Osteocyte (in vitro differentiated cells): ENCODE measurements at places on chromosomes 1 and 21.

DNA sequence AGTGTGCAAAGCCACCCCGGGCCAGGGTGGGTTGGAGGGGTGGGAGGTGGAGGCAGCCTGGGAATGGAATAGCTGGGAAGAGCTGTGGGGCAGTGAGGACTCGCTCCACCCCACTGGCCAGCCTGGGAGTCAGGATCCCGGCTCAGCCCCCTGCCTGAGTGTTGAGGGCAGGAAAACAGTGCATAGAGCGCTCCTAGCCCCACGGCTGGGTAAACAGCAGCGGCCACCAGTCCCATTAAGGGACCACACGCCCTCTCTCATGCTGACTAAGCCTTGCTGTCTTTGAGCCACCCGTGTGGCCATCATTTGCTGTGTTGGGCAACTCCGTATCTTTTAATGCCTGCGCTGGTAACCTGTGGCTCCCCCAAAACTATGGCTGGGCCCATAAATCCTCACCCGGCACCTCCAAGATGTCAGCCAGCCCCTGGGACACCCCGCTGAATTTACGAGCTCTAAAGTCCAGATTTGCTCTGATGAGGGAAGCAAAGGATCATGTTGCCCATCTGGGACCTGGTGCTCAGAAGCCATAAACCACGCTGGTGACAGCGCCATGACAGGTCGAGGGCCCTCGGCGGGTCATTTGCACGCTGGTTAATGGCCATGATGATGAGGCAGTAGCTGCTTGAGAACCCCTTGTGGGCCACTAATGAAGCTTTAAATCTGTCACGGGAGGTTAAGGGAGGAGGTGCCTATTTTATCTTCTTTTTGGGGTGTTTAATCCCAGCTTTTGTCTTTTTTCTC, 34.9 kb downstream of the SYF2 start:
- DNase-seq: no peak

GRCh38 chr1:211478801-211479578, 13.0 kb downstream of the RD3 start:
- peak; percentile 82 for DNase-seq

GRCh38 chr1:67647036-67647798, 37.8 kb upstream of the GADD45A start:
- DNase-seq: no peak

DNA sequence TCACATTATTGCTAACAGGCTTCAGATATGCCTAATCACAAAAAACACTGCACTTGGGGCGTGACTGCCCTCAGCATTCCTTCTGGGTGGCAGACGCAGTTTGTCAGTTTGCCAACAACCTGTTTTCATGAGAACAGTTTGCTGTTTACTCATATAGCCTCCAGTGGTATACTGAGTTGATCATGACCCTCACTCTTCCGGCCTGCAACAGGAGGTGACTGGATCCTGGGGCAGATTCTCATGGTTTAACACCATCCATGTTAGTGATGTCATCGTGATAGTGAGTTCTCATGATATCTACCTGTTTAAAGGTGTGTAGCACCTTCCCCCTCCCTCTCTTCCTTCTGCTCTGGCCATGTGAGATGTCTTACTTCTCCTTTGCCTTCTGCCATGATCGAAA, 555.2 kb downstream of the PLPP3 start:
- no peak for DNase-seq

- no peak for DNase-seq
These were observed 40.9 kb downstream of the MRPL37 start for GRCh38 chr1:54240741-54241335.

- no peak for DNase-seq
These were observed 4.5 kb upstream of the SDC3 start for GRCh38 chr1:30912913-30913652.

DNA sequence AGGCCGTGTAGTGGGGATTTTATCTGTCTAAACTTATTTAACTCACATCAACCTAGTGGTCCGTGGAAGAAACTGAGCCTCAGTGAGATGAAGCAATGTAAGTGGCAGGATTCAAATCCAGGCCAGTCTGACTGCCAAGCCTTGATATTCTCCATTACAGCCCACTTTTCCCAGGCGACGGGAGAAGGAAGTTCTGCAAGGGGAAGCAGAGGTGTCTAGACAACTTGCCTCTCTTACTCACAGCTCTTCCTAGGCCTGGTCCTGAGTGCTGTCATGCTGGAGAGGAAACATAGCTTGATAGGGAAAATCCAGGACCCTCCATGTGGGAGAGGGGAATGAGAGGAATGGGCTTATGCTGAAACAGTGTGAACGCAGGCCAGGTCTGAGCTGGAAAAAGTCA, 9.1 kb downstream of the CTSE start:
- DNase-seq: no peak

DNA sequence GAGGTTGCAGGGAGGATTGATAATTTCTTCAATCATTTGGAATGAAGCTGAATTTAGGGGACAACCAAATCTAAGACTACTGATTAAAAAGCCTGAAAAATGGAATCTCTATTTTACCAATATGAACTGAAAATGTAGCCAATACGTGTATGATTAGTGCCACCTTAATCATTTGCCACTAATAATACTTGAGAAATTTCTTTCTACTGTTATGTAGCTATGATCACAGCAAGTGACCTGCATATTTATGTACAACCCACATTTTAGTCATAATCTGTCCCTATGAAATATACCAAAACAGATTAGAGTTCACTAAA, 6.5 kb downstream of the COLGALT2 start:
- DNase-seq: no peak

GRCh38 chr1:107415241-107415640, 274.4 kb downstream of the NTNG1 start:
- no peak for DNase-seq

DNA sequence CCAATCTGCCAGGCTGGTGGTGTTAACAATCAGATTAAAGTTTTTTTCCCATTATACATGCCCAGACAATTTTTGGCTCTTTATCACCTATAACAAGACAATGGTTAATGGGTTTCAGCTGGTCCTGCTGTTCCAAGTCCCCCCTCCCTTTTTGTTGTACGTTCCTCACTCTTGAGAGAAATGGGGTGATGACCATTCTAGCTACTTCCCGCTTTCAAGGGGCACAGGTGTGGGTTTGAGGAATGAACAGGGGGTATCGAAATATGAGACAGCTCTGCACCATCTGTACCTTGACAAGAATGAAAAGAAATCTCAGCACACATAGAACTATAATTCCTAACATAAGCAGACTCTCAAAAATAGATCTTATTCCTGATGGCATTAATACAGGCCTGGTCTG, 326.8 kb downstream of the PTPRU start:
- DNase-seq: no peak

DNA sequence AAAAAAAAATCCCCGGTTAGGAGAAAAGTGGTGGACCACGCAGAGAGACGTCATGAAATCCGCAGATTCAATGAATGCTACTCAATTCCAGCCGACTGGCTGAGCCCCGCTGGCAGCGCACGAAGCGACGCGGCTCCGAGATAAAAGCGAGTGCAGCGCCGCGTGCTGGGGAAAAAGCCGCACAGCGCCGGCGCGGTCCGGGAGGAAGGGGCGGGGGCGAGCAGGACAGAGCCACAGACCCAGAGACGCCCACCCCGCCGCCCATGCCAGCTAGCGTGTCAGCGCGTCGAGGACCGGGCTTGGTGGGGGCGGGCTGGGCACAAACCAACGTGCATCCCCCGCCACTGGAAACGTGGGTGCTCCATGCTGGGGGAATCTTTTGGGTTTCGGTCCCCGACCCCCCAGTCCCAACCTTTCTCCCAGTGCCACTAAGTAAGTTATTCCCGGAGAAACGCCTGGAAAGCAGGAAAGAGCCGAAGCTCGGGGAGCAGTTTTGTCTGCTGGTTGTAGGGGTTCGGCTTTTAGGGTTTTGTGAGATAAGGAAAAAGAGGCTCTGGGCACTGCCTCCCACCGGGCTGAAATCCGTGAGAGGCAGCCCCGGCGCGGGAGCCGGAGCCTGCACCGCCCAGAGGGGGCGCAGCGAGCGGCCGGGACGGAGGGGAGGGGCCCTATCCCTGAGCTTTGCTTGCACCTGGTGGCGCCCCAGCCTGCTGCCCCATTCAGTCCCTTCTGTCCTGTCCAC, at the start of gene KCNJ6:
Gene KCNJ6, minus strand, starts transcription at position 148 of the 742 bp plus-strand sequence. CDS start 75,775 bp downstream, outside the sequence.
- DNase-seq: peak; percentile 92

DNA sequence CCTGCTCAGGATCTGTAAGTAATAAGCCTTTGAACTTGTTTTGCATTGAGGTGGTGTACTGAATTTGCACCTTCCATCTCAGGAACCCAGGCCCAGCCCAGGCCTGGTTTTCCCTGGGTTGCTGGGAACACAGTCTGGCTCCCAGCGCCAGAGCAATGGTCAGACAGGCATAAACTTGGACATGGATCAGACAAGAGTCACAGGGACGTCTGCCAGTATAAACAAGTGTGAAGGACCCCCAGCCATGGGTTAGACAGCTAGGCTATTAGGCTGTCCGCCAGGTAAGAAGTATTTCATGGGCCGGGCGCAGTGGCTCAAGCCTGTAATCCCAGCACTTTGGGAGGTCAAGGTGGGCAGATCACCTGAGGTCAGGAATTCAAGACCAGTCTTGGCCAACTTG, 5.5 kb downstream of the IFNLR1 start:
- no peak for DNase-seq

GRCh38 chr1:53311702-53312305, 16.1 kb downstream of the LRP8 start:
- DNase-seq: no peak

DNA sequence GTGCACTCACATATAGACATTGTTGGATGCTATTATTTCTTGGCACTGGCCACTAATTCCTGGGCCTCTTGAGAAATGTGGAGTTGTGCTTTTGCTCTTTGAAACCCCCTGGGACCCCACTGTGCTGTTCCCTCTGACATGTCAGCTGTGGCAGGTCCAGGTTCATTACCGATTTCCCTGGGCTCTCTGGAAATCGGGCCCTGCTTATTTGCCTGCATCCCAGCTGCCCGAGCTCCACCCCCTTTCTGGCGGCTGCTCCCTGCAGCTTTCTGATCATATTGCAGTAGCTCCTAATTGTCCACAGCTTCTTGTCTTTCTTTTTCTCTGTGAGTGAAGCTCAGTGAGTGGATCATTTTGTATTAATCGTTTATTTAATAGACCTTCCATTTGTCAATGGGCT, 183.7 kb upstream of the FAM78B start:
- DNase-seq: no peak

- DNase-seq: no peak
These were observed 620.6 kb upstream of the CAMK1G start for GRCh38 chr1:208962867-208963266.

GRCh38 chr1:214842856-214843255, 239.7 kb upstream of the KCNK2 start:
- DNase-seq: no peak

DNA sequence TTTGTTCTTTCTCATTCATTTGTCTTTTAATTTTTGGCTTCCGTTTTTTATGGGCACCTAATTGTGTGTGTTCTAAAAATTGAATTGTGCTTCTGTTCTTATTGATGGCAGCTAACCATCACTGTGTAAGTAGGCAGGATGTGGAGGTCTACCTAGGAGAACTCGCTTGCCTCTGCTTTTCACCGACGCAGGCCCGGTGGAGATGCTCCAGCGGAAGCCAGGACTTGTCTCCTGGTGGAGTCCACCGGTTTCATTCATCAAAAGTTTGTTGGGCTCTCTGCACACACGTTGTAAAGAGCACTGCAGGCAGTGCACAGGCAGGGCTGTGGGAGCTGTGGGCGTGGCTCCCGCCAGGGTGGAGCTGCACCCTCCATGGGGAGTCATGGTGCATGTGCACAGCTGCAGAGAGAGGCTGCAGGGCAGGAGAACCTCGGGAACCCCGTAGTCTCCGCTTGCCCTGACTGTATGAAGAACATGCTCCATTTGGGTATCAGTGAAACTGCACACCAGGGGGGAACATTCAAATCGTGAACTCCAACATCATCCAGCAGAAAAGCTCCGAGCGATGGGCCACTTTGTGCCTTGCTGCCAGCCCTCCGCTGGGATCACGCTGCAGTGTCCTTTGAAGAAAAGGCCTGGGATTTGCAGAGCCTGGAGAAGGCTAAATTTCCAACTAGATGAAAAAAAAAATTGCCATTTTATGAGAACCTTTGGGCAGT, 6.0 kb upstream of the C1orf174 start:
- no peak for DNase-seq

DNA sequence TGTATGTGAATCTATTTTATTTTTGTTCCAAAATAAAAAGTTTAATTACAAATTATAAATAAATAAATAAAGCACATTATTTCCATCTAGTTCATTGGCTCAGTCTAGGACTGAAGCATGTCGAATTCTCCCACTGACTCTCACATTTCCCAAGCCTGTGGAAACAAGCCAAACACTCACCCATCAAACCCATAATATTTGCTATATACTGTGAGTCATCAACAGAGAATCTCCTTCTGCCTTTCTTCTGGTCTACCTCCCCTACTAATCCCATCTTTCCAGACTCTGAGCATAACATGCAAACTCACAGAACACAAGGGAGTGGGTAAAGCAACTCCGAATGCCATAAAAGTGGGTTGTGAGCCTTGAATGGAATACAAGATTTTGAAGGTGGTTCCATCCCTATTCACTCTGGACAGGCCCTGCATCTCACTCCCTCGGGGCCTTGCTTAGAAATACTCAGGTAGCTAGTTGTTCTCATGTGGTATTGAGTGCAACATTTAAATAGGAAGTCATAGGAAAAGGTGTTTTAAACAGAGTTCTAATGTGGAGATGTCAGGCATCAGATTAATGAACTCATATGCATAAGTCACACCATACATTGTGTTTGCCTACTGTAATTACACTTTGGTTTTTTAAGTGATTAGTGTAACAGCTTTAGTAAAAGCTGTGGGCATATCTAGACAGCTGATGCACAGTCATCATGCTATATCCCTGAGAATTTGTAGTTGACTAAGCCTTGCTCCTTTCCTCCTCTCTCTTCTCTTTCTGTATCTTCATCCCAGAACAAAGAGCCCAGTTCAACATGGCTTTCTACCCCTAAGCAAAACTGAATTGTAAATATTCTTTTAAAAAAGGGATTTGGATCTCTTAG, 47.0 kb downstream of the F5 start:
- no peak for DNase-seq

GRCh38 chr1:58836408-58836807, 52.6 kb upstream of the JUN start:
- DNase-seq: no peak

DNA sequence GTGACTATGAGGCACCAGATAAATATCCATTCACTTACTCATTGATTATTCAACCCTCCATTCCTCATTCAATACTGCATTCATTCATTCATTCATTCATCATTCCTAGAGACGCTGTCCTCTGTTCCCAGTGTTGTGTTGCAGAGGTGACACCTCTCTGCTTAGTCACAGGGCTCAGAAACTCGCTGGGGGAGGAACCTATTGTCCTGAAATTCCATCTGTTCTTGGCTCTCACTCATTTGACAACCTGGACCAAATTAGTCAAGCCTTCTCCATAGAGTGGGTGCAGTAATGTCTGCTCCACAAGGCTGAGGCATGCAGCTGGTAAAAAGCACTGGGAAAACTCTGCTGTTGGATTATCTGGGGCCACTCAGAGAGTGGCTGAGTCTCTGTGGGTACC, 49.7 kb downstream of the MYOM3 start:
- DNase-seq: no peak

GRCh38 chr1:155910621-155911121, 478 bp downstream of the RIT1 start:
- DNase-seq: no peak

GRCh38 chr1:75482951-75483350, 128.0 kb downstream of the SLC44A5 start:
- no peak for DNase-seq
